NCI-H774 (cell line): ENCODE measurements at places on chromosomes 7 and 10.

DNA sequence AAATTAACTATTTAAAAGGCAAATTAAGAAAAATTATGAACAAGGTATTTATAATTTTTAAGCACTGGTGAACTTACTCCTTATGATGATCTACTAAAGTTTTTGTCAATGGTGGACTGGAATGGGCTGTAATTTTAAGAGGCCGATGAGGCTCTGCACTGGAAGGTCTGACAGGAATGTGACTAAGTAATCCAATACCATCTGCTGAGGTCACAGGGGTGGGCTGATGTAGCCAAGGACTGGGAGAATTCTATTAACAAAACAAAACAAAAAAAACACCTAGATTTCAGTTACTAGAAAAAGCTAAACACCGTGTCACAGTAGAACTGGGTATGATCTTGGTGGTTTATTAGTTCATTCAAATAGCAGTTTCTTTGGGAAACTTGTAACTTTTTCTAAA, 75.9 kb downstream of the NRBF2 start:
- DNase-seq = no peak

DNA sequence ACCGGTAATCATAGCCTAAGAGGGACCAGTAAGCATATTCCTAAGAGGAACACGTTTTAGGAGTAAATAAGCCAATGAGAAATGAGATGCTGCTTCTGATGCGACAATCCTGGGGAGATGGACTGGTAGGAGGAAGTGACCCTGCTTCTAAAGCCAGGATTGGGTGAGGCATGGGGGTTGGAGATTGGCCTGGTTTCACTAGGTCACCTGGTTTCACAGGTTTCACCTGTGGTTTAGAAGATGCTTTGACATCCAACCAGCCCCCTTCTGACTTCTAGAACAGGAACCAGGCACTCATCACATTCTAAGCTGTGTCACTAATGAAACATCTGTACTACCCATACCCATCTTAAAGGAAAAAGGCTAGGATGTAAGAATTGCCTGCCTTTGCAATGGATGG, 53.0 kb upstream of the BAMBI start:
- DNase-seq = no peak

DNA sequence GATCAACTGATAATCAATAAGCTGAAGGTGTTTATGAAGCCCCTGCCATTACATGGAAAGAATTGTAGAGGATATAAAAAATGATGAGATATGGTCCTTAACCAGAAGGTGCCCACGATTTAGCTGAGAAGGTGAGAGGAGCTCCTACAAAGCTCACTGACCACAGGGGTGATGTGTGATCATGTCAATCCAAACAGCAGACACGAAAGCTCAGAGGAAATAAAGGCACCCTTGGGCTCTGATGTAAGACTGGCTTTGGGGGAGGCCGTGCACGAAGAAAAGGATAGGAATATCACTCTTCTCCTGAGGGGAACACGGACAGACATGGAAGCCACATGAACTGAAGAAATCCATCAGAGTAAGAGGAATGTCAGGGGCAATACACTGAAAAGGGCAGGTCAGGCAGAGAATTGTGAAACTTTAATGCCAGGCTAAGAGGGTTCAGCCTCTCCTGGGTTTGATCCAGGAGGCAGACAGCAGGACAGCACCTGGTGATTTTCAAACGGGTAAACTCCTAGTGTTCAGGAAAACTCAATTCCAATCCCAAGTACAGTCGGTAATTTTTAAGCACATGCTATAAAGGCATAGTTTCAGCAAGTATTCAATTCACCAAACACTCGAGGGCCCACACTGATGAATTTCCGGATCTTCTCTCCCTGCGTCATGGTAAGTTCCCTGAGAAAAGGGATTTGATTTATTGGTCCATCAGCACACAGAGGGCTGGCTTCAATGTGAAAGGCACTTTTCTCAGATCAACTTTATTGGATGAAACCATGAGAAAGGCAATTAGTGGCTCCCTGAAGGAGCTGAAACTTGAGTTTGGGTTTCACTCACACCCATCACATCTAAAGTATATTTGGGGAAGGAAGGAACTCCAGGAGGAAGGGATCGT, 163.8 kb downstream of the PRPF18 start:
- DNase-seq = no peak

GRCh38 chr10:86363184-86363832, 3.3 kb downstream of the GRID1 start:
- peak; percentile 4 for DNase-seq

GRCh38 chr10:77571490-77571889, 66.1 kb downstream of the KCNMA1 start:
- DNase-seq = no peak

DNA sequence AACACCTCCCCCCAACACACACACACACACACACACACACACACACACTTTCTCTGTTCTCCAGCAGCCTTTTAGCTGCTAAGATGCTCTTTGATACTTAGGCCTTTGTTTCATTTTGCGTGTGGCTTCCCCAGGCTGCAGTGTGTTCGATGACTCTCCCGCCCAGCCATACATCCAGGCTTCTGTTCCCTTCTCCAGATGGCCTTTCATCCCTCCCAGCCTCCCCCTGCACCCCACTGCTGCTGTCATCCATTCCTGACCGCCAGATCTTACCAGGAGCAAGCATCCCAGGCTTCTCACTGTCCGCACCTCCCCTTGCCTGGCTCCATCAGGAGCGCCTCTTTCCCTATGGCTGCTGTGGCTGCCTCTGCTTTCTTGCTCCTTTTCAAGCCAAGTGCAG, 77.8 kb upstream of the PPIF start:
- no peak for DNase-seq

GRCh38 chr7:47914717-47915615, 33.3 kb downstream of the PKD1L1 start:
- DNase-seq = no peak

GRCh38 chr10:71255808-71256660, 43.7 kb downstream of the UNC5B start:
- peak; percentile 49 for DNase-seq

GRCh38 chr10:110430340-110431273, 67.1 kb upstream of the DUSP5 start:
- no peak for DNase-seq

- no peak for DNase-seq
These were observed 36.3 kb downstream of the RBM20 start for GRCh38 chr10:110680273-110681020.

- DNase-seq = no peak
These were observed 71.5 kb upstream of the ADO start for GRCh38 chr10:62732841-62733653.

DNA sequence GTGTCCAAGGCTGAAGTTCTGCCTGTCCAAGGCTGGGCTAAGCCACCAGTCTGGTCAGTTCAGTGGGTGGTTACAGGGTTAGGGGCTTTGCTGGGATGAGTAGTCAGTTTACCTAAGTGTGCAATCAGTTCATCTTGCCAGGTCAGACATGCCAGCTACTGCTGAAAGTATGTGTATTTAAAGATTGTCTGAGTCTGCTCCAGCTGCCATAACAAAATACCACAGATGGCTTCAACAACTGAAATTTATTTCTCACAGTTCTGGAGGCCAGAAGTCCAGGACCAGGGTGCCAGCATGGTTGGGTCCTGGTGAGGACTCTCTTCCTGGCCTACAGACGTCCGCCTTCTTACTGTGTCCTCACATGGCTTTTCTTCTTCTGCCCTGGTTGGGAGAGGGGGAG, 52.4 kb upstream of the TNS3 start:
- DNase-seq = no peak

GRCh38 chr10:122237331-122237990, 33.6 kb upstream of the BTBD16 start:
- DNase-seq = no peak

GRCh38 chr7:45920502-45921380, at the start of gene IGFBP3:
IGFBP3 (minus strand) TSS chr7:45921272; CDS start chr7:45921140, 132 bp downstream.
- peak; percentile 81 for DNase-seq

- DNase-seq = no peak
These were observed 82.9 kb downstream of the SORCS1 start for GRCh38 chr10:107081644-107082043.

DNA sequence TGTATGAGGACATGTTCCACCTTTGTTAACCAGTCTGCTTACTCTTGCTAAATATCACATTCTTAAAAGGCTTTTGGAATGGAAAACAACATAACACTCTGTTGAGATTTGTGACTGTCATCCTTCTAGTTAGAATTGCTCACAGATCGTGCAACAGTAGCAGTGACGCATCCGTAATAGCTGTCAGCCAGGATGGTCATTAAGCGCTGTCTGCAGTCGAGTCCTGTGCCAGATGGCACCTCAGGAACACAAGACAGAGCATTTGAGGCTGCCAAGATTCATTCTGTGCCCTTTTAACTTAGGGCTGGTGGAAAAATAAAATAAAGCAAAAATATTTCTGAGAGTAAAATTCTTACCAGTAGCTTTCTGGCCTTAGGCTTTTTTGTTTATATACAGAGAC, 348.6 kb downstream of the ANKRD7 start:
- peak; percentile 39 for DNase-seq

GRCh38 chr10:58746474-58747185, 234.0 kb downstream of the BICC1 start:
- no peak for DNase-seq

DNA sequence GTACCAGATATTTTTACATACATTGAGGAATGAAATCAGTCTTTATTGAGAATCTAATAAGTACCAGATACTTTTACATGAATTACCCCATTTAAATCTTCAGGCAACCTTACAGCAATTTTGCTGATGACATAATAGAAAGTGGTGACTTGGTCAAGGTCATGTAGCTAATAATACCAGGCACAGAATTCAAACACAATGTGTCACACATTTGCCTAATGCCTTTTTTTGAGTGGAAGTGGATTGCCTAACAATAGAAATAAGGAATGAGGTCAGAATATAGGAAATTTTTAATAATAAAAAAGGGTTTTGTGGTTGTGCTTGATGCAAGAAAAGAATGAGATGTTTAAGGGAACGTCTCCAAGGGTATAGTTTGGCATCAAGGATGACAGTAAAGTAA, 466.6 kb upstream of the IGFBP3 start:
- DNase-seq = no peak

DNA sequence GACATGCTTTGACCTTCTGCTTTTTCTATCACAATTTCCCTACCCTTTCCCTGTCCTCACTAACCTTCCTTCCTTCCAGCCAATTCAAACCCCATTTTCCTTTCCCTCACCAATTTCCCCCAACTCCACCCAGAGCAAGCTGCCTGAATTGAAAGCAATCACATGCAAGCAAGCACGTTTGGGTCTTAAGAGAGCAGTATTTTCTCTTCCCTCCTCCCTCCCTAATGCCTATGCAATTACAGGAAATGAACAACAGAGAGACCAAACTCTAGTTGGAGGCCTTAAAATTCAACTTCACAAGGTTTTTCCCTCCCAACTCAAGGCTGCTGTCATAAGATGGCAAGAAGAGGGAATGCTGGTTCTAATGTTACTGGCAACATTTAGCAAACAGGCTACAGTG, 117.2 kb downstream of the MYOF start:
- DNase-seq = no peak

- DNase-seq = peak; percentile 57
These were observed 23.5 kb downstream of the SGMS1 start for GRCh38 chr10:50600286-50600685.

GRCh38 chr10:96043893-96044715, 721 bp downstream of the CCNJ start:
- no peak for DNase-seq

- no peak for DNase-seq
These were observed 7.7 kb downstream of the VAX1 start for GRCh38 chr10:117130346-117130745.

DNA sequence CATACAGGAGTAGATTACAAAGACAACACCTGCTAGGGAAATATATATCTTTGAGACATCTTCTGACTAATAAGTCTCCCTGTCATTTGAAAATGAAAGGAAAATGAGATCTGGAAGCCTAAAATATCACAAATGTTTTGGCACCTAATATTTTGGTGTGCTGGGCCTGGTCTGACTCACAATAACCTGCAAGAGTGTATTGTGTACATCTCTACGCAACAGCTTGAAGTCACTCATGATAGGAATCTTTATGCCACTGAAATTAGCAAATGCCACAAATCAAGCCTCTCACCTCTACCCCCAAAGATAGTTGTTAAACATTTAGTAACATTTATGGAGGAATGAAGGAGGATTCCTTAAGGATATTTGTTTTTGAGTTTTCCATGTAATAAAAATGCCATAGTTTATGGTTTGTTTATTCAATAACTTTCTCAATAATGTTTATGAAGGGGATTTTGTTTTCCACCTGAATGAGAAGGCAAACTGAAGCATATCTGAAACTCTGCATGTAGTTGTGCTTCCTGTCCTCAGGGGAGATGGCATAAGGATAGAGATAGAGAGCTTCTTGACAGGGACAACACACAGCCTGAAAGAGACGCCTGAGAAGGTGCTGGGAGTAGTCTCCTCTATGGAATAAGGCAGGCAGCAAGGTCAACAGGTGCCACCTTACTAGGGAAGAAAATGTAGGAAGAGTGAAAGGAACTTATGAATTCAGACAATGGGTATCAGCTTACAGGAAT, 197.4 kb downstream of the AHR start:
- DNase-seq = no peak

DNA sequence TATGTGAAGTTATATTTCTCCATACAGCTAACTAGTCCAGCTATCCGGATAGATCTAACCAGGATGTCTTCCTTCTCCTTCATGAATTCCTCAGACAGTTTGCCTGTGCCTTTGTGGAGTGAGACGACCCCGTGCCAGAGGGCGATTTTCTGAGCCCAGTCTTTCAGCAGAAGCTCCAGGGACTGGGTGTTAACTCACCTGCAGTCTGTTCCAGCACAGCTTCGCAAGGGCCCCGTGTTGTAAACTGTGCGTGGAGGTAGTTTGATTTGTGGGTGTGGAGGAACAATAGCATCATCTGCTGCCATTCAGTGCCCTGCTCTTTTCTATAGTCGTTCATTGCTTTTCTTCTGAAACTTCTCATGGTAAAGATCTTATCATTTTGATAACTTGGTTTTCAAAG, 103.8 kb downstream of the INPP5A start:
- DNase-seq = no peak

GRCh38 chr10:102678068-102678400, 33.8 kb downstream of the TRIM8 start:
- no peak for DNase-seq

DNA sequence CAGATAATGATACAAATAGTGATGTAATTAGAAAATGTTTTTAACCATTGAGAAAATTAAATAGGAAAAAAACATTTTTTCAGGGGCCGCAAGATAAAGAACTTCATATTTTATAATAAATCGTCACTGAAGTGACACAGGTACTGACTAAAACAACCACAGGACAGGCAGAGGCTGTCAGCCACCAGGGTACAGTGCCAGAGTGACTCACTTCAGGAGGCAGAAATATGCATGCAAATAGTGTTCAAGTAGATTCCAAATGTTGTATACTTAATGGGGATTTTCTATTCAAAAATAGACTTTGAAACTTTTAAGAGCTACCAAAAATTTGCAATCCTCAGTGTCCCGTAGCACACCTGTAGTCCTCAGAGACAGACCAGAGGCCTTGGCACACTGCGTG, 68.6 kb downstream of the FRMPD2 start:
- DNase-seq = no peak

GRCh38 chr7:128755819-128756476, 16.8 kb downstream of the CALU start:
- DNase-seq = no peak
